T-helper 22 cell (primary cell): ENCODE measurements at places on chromosomes 3 and 15.

- DNase-seq, result no peak
Measured at GRCh38 chr15:74417225-74417624, 16.5 kb downstream of the SEMA7A start.

- DNase-seq, result no peak
Measured at GRCh38 chr3:145197051-145197820, 963.7 kb downstream of the PLOD2 start.

DNA sequence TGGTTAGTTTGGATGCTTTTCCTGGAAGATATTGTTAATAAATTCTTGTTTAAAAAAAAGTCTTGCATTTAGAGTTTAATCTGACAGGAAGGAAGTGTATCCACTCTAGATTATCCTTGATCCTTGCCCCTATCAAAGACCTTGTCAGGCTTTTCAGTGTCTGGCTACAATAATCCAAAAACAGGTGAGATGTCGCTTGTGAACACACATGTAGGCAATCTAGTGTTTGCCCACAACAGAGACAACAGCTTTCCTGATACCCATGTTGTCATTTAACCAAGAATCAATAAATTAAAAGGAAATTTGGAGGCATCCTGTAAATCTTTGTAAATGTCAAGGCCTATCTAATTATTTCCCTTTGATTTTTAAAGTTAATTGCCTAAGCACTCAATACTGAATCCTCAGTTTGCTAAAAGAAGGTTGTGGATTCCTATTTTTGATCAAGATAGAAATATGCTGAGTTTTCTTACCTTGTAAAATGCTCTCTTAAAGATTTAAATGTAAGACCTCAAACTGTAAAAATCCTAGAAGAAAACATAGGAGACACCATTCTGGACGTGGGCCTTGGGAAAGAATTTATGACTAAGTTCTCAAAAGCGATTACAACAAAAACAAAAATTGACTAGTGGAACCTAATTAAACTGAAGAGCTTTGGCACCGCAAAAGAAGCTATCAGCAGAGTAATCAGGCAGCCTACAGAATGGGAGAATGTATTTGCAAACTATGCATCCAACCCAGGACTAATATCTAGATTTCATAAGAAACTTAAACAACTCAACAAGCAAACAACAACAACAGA is 207.7 kb downstream of the NAALADL2 start:
- no peak for DNase-seq

DNA sequence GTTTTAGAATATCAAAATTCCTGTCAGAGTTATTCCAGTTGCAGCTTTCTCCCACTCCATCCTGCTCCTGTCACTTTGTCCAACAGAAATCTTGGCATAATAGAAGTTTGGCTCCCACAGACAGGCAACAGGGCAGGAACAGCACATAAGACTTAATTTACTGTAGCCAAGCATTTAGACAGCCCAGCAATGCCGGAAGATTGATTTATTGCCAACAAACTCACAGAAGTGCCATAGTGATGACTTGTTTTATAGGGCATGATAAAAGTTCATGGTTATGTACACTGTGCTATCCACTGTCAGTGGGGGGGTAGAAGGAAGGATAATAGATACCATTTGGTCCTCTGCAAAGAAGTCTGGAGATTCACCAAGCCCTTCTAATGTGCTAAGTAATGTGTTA is 98.3 kb upstream of the CBLB start:
- no peak for DNase-seq

DNA sequence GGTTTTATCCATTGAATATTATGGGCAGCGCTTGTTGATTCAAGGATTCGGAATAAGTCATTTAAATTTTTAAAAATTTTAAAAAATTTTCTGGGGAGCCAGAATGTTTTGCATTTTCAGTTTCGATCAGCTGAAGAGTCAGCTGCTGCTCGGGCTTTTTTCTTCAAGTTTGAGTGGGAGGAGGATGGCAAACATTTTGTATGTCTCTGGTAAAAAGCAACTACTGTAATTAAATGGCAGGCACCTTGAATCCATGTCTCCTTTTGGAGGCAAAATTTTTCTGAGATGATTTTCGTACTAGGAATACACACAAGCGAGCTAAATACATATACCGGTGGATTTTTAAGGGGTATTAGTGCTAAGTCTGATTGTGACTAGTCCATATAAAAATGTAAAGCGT is 612 bp downstream of the C3orf38 start:
- no peak for DNase-seq

DNA sequence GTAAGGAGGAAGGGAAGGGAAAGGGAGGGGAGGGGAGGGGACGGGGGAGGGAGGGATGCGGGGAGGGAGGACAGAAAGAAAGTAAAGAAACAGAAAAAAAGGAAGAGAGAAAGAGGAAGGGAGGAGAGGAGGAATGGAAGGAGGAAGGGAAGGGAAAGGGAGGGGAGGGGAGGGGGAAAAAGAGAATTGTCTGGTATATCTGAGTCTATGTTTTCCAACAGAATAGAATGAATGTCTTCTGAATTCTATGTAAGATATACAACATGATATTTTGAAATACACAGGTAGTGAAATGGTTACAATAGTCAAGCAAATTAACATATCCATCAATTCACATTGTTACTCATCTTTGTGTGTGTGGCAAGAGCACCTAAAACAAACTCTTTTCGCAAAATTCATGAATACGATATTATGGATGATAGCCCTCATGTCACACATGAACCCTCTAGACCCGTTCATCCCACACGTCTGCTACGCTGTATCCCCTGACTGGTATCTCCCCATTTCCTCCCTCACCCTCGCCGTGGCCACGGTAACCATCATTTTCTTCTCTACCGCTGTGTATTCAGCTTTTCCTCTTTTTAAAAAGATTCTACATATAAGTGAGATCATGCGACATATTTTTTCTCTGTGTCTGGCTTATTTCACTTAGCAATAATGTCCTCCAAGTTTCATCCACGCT is 168.9 kb downstream of the XXYLT1 start:
- DNase-seq, result no peak
